ENCODE measurements at places on chromosomes 5 and 9.

DNA sequence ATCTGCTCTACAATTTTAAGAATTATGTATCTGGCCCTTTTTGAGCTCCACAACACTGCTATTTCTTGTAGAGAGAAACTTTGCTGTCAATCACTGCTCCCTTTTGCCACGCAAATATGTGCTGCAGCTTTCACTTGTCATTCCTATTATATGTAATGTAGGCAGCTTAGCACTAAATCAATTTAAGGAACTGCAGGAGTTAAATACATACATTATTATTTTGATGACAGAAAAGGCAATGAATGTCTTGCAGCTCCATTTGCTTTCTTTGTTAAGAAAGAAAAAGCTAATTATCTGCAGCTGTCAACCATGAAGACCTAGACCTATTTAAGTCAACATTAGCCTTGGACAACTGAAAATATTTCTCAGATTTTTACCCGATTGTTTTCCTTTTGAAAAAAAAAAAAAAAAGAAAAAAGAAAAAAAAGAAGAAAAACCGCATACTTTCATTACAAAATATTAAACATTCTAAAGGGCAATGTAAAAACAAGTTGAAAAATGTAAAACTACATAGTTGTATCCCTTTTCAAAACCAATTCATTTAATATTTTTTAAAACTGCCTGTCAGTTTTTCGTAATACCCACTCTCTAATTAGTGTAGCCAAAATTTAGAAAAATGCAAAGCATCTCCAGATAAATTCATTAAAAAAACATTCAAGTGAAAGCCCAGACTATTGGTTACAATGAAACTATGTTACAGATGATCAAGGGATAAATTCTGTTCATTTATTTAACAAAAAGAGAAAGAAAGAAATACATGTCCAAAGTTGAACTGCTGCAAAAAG, 57.2 kb downstream of the RFX3 start:
- no peak for DNase-seq

DNA sequence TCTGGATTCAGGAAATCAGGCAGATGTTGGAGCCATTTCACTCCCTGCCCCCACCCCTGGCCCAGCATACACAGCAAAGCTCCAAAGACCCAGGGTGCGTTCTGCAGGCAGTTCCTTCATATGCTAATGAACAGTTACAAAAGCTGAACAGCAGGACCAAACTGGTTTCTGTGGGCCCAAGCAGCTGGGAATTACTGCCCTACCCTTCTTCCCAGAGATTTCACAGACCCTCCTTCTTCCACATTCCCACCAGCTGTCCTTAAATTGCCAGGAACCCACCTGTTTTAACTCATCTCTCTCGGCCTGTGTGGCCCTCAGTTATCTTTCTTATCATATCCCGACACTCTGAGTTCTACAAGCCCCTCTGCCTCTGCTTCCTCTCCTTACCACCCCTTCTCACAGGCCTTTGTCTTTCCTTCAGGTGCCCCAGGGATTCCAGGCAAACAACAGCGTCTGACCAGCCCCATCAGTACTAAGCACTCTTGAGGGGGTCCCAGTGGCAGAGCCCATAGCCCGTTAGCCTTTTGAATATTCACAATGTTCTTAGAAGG, 10.6 kb upstream of the F2RL1 start:
- DNase-seq: no peak

- DNase-seq: no peak
These were observed 15.6 kb upstream of the LVRN start for GRCh38 chr5:115946655-115947054.

DNA sequence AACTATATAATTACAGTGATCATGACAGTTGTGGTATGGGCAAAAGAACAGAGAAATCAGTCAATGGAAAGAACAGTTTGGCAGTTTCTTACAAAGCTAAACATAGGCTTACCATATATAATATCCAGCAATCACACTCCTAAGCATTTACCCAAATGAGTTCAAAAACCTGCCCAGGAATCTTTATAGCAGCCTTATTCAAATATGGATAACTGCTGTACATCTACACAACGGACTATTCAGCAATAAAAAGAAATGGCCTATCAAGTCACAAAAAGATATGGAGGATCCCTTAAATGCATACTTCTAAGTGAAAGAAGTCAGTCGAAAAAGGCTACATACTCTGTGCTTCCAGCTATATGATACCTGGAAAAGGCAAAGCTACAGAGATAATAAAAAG, 36.6 kb downstream of the ERMP1 start:
- no peak for DNase-seq

DNA sequence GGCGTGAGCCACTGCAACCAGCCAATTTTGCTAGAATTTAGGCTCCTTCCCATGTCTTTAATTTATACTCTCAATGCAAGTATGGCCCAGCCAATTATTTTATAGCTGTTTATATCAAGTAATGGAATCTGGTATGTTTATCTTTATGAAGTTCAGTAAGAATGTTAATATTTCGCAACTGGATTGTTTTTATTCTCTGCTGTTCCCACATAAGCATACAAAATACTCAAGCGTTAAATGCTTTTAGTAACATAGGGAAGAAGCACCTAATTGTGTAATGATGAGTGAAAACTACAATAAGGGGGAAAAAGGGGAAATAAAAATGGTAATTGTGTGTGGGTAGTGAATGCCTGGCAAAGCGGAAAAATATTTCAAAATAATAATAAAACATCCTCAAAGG, 21.3 kb downstream of the PWWP2A start:
- DNase-seq: no peak
